ENCODE measurements at places on chromosomes 3 and 15.
A peak's percentile ranks its signal among the peaks of the same experiment; 100 is the strongest.

DNA sequence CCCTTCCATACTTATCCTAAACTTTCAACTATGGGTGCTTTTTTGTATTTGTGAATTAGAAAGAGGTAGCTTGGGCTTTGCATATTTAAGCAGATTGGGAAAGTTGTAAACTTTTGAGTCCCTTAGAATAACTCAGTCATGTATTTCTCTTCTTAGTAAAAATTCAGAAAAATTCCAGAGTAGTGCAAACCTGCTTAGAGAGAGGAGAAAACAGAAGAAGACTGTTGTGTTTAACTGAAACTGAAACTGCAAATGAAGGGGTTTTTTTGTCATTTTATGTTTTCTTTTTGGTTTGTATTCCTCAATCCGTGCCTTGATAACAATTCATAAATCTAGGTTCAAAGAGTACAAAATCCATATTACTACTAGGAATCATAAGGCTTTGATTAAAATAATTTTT, 31.3 kb downstream of the CD200 start:
- DNase-seq, result no peak

DNA sequence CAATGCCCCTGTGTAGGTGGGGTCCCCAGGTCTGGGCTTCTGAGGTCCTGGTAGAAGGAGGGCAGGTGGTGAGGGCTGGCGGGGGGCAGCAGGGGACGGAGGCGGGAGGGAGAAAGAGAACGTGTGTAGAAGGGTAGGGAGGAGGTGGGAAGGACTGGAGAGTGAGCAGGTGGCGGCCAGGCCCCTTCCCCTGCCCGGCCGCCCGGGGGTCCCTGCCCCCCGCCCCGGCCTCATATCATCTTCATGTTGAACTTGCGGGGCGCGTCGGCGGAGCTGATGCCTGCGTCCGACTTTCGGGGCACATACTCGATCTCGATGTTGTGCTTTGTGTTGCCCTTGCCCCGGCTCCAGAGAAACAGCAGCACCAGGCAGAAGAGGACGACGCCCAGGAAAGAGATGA, 18.9 kb downstream of the LINGO1 start:
- no peak for DNase-seq

GRCh38 chr15:90780916-90781315, 63.8 kb downstream of the BLM start:
- peak; percentile 24 for DNase-seq

DNA sequence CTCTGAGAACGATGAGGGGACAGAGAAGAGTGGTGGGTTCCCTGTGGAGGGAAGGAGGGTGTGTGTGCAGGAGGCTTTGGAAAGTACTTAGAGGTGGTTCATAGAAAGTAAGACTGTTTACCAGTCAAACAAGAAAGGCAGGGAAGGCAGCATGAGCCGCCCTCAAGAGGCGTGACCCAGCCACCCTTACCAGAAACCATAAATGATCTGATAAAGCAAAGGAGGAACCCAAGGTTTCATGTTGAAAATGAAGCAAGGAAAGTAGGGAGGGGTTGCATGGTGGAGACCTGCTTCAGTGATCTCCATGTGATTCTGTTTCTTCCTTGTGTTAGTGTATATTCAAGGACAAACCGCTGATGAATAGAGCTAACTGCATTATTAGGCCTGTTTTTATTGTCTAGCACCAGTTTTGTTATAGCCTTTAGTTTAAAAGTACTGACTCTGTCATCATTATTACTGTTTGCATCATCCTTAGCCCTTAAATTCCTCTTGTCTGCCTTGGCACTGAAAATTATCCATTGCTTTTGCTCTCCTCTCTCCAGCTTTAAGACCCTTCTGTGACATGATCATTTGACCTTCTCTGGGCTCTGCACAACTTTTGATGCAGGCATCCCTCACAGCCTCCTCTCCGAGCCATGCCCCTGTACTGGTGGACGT, 96.1 kb downstream of the STAC start:
- no peak for DNase-seq

DNA sequence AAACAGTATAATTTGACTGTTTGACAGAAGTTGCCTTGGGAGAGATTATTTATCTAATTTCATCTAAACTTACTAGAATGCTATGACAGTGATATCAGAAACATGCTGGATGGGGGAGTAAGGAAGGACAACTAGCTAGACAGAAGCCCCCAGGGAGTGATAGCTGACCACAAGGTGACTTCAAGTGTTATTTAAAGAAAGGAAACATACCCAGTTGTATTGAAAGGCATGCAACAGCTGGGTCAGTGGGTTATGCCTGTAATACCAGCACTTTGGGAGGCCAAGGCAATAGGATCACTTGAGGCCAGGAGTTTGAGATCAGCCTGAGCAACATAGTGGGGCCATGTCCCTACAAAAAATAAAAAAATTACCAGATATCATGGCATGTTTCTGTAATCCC, 69.6 kb downstream of the SLC49A4 start:
- no peak for DNase-seq

DNA sequence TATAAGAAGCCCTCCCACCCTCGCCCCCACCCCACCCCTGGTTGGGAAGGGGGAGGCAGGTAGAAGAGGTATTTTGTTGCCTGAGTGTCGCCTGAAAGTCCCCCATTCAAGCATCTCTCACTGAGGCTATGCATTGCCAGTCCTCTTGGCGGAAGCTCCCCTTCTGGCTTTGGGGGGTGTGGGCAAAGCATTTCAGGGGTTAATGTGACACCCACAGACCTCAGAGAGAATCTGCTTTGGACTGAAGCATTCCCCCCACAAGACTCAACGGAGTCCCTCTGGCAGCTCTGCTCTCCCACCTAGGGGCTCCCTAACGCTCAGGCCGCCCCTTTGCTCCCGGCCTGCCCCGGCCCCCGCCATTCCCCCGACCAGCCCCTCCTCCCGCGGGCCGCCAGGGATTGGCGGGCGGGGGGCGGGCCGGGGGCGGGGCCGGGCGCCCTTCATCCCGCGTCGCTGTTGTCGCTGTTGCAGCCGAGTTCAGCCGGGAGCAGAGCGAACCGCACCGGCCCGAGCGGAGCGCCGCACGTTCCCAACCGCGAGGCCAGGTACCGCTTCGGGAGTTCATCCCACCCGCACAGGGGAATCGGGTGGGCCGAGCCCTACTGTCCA, at the start of gene SLC38A3:
SLC38A3 (plus strand) TSS at position 468 of the 609 bp plus-strand sequence. CDS start 8,929 bp downstream, outside the sequence.
- no peak for DNase-seq

All from suppressor macrophage (primary cell).